ENCODE measurements at places on chromosomes 5 and 9. TPM values are rescaled to one million over a fixed set of nuclear protein-coding genes. Genes with fewer than 3 reads are reported as not detected.

GRCh38 chr5:4924577-4924976 lies 215.6 kb upstream of the ADAMTS16 start:
- no peak for DNase-seq

GRCh38 chr5:67548520-67549295 lies 352.1 kb upstream of the CD180 start:
- no peak for DNase-seq

GRCh38 chr9:33249983-33250382 lies 10.0 kb downstream of the SPINK4 start:
- no peak for DNase-seq

DNA sequence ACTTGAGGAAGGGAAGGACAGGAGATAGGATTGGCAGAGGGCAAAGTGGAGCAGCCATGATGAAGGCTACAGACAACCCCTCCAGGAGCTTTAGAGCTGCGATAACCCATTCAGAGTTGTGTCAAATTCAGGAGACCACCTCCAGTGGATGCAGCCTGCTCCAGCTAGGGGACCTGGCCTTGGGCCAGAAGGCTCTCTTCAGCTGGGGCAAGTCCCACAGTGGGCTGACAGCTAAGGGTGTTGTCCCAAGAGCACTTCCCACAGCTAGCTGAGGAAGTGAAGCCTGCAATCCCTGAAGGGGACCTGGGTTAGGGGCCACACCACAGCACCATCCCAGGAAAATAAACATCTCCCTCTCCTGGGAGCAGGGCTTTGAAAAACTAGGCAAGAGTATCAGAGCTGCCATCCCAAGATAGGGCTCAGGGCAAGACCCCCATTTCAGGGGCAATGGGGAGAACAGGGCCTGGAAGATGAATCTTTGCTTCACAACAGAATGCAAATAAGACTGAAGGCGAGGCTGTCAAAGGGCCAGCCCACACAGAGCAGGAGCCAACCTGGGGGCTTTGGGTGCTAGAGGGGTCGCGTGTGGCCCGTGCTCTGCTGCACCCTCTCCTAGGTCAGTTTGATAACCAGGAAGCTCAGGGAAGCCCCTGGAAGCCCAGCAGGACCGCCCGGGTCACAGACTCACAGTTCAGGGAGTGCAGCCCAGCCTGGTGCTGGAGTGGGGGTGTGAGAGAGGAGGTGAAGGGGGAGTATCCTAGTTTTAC lies 19.3 kb upstream of the DAPK1 start:
- DNase-seq: no peak

GRCh38 chr5:32230356-32231099 lies 56.4 kb upstream of the GOLPH3 start:
- no peak for DNase-seq

DNA sequence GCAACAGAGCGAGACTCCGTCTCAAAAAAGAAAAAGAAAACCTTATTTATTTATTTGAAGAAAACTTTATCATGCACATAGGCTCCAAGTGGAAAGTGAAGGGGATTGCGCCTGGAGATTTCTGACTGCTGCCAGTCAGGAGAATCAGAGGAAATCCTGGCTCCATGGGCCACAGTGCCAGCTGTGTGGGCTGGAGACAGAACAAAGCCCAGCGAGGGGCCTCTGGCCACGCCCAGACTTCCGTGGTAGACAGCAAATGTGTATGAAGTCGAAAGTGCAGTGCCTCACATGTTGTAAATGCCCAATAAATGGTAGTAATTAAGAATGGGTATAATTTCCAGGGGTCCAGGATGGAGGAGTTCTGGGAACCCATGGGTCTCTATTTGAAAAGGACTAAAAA lies 75.8 kb upstream of the WWC1 start:
- DNase-seq: no peak

DNA sequence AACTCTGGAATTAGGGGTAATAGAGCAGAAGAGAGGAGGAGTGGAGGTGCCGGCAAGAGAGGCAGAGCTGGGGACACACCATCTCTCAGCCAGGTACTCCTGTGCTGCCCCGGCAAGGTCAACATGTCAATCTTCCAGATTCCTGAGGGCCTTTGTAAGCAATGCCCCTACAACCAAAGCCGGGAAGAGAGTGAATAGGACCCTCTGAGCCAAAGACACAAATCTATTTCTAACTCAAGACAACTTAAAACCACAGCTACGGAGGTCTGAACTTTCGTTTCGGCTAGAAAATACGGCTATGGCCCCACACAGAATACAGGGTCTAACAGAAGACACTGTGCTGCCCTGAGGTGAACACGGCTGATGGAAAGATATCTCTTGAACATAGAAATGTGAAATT lies 66.6 kb downstream of the SERINC5 start:
- DNase-seq: no peak

- no peak for DNase-seq
Measured at GRCh38 chr5:98930972-98931762, 2.4 kb upstream of the CHD1 start.

- DNase-seq: no peak
Measured at GRCh38 chr9:93232388-93232960, 48.5 kb downstream of the WNK2 start.

DNA sequence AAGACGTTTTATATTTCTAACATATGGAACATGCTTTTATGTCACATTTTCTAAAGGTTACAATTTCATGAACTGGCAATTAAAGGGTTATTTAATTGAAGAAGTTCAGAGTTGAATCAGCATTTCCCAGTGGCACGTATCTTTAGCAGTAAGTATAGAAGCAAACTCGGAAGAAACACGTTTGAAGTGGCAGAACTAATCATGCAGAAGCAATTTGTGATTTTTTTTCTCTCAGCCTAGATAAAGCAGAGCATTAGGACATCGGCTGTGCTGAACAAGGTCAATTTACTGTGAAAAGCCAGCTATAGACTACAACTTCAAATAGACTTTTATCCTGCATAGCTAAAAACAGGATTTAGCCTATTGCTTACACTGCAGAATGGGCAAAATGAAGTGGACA lies 104.7 kb downstream of the ISL1 start:
- no peak for DNase-seq

GRCh38 chr9:36791222-36791950 lies 218.7 kb downstream of the MELK start:
- DNase-seq: no peak

GRCh38 chr9:33220681-33221567 lies 19.0 kb upstream of the SPINK4 start:
- DNase-seq: no peak

- no peak for DNase-seq
Measured at GRCh38 chr9:106861640-106862109, 1.3 kb upstream of the ZNF462 start.

- no peak for DNase-seq
Measured at GRCh38 chr5:142777099-142777498, 6.9 kb downstream of the ARHGAP26 start.

- DNase-seq: no peak
Measured at GRCh38 chr5:14668181-14668591, 3.7 kb downstream of the OTULIN start.

DNA sequence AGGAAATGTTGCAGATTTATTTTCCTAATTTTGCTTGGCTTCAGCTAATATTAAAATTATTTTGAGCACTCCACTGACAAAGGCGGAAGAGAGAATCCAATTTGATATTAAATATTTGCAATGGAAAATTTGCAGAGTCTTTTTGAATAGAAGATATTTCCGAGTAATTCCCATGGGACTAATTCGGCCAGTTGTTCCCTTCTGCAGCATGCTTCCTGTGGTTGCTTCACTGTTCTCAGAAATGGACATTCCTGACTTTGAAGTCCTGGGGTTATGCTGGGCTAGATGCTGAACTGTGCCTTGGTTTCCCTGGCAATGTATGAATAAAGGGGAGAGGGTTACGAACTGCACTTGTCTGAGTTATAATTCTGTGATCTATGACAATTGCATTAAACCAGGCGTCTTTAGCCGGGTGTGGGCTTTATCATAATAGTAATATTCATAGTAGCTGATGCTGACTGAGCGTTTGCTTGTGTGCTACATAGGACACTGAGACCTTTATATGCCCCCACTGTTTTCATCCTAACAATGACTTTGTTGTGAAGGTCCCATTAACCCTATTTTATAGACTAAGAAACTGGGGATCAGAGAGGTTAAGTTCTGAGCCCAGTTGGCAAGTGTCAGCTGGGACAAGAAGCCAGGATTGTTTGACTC lies 114.5 kb upstream of the SPRY4 start:
- DNase-seq: no peak

- no peak for DNase-seq
Measured at GRCh38 chr5:56155992-56156584, 77.0 kb downstream of the ANKRD55 start.

DNA sequence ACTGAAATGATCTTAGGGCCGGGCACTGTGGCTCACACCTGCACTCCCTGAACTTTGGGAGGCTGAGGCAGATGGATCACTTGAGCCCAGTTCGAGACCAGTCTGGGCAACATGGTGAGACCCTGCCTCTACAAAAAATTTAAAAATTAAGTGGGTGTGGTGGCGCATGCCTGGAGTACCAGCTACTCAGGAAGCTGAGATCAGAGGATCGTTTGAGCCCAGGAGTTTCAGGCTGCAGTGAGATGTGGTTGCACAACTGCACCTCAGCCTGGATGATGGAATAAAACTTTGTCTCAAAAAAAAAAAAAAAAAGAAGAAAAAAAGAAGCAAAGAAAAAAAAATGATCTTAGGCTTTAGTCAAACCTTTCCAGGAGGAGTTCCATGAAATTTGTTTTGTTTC lies 41.8 kb downstream of the MEF2C start:
- no peak for DNase-seq

- DNase-seq: no peak
Measured at GRCh38 chr5:176573564-176574296, 24.6 kb downstream of the CDHR2 start.

DNA sequence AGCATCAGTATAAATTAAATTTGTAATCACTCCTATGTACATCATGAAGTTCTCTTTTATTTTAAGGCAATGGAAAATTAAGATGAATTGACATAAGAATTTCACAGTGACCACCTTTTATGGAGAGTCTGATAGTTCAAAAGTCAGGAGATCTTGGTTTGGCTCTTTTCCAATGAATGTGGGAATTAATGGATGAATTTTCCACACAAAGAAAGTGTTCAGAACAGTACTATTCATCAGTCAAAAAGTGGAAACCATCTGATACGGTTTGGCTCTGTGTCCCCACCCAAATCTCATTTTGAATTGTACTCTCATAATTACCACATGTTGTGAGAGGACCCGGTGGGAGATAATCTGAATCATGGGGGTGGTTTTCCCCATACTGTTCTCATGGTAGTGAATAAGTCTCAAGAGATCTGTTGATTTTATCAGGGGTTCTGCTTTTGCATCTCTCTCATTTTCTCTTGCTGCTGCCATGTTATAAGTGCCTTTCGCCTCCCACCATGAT lies 24.5 kb downstream of the CCDC125 start:
- DNase-seq: no peak

DNA sequence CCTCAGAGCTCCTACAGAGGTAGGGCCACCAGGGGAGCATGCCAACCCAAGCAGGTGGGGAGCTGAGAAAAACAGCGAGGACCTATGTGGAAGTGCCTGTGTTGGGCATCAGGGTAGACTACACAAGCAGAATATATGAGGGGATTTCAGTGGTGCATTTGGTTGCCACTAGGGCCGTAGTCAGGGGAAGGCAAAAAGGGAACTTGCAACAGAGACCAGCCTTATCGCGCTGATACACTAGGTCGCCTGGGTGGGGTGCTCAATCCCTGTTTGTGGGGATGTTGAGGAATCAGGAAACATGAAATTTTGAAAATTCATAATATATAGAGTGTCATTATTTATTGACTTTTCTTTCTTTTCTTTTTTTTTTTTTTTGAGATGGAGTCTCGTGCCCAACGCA lies 370.9 kb upstream of the PRR16 start:
- no peak for DNase-seq

DNA sequence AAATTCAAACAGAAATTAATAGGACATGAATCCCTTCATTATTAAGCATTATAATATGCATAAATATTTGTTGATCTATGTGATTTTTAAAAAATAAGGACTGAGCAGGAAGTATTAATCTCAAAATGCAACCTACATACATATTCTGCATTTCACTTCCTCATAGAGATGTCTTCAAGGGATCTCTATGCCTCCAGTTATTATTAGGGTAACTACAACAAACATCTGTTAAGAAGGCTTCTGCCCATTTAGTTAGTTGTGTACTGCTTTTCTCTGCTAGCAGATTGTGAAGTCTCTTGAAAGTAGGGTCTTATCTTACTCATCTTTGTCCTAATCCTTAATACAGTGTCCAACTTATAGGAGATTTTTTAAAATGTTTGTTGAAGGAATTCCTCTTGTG lies 414.1 kb downstream of the ACTL7B start:
- DNase-seq: no peak

GRCh38 chr5:96294884-96295202 lies 138.2 kb downstream of the PCSK1 start:
- no peak for DNase-seq

- DNase-seq: no peak
Measured at GRCh38 chr5:126936775-126937418, 93.5 kb downstream of the MARCHF3 start.

GRCh38 chr5:135502836-135503520 lies 32.8 kb downstream of the NEUROG1 start:
- DNase-seq: no peak

GRCh38 chr5:72151646-72152045 lies 44.4 kb downstream of the MAP1B start:
- no peak for DNase-seq

PCSK1 gene
- polyA plus RNA-seq: 0.15 TPM

CNTFR gene
- polyA plus RNA-seq: 32.7 TPM

ALAD gene
- 36.8 TPM for polyA plus RNA-seq

NAIP gene
- 29.0 TPM for polyA plus RNA-seq

HAVCR2 gene
- polyA plus RNA-seq: 2.6 TPM

PCDHA6 gene
- 0.29 TPM for polyA plus RNA-seq

GOLM1 gene
- polyA plus RNA-seq: 116 TPM

COL27A1 gene
- polyA plus RNA-seq: 175 TPM

TMEM141 gene
- 54.0 TPM for polyA plus RNA-seq

PAPPA gene
- 1.2 TPM for polyA plus RNA-seq

PITX1 gene
- polyA plus RNA-seq: 1.4 TPM

IFNA21 gene
- not detected for polyA plus RNA-seq

CPLANE1 gene
- polyA plus RNA-seq: 36.2 TPM

ZSWIM6 gene
- 26.1 TPM for polyA plus RNA-seq

MOB3B gene
- polyA plus RNA-seq: 13.2 TPM

LMX1B gene
- 0.29 TPM for polyA plus RNA-seq

MCTP1 gene
- polyA plus RNA-seq: 4.8 TPM

PCDHB14 gene
- 9.1 TPM for polyA plus RNA-seq

HK3 gene
- 0.64 TPM for polyA plus RNA-seq

All from right lung (tissue), 10 donors.